ENCODE measurements at places on chromosomes 2 and 18.

- no peak for DNase-seq
Observed at GRCh38 chr2:186721956-186722355, 28.1 kb downstream of the FAM171B start.

- DNase-seq: no peak
Observed at GRCh38 chr18:24317370-24317769, 80.3 kb downstream of the OSBPL1A start.

- no peak for DNase-seq
Observed at GRCh38 chr18:63307551-63308200, 11.9 kb downstream of the BCL2 start.

DNA sequence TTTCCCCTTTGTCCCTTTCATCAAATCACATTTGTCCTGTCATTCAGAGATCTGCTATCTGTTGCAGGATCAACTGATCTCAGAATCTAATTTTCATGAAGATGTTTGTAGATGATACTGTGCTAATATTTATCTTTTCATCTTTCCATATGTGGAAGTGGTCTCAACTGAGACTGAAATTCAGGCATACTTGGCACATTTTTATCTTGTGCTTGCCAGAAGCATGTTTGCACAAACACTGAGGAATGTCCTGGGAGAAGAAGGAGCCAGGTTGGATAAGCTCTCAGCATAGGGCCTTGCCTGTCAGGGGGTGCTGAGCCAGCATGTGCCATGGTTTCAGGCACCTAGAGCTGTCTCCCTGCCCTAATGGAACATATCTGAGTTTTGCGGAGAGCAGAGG lies 24.5 kb upstream of the MMADHC start:
- no peak for DNase-seq

GRCh38 chr18:53886058-53886457 lies 338.4 kb downstream of the MBD2 start:
- DNase-seq: no peak

GRCh38 chr2:29001806-29002205 lies 20.7 kb downstream of the TOGARAM2 start:
- DNase-seq: no peak

GRCh38 chr18:9757827-9758621 lies 49.9 kb downstream of the RAB31 start:
- DNase-seq: no peak

- no peak for DNase-seq
Observed at GRCh38 chr2:238067939-238068338, 7.1 kb downstream of the SCLY start.

GRCh38 chr2:37506407-37507050 lies 162.1 kb downstream of the QPCT start:
- DNase-seq: no peak

DNA sequence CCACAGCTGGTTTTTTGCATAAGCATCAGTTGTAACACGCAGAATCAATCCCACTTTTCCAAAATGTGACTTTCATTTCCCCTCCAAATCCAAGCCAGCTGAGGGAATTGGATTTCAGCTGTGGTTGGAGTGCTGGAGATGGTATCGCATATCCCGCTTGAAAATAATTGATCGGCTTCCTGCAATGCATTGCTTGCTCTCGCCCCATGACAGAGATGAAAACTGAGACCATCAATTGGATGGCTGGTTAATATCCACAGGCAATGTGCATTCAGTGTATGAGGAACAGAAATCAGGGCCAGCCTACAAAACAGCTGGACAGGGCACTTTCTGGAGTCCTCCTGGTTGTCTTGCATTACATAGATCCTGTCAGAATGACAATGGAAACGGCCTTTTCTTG lies 135.3 kb downstream of the MAIP1 start:
- DNase-seq: no peak
